ENCODE measurements at places on chromosomes 3 and 15.
A peak's percentile ranks its signal among the peaks of the same experiment; 100 is the strongest.

GRCh38 chr3:16290827-16291196 lies 25.8 kb downstream of the OXNAD1 start:
- no peak for DNase-seq
- no peaks in the 10 kb centered on the region for H3K27me3 ChIP-seq
- H3K4me1 ChIP-seq: peaks cover 45% of the 10 kb centered on the region
- peak overlapping the region; percentile 59 for H3K4me3 ChIP-seq

DNA sequence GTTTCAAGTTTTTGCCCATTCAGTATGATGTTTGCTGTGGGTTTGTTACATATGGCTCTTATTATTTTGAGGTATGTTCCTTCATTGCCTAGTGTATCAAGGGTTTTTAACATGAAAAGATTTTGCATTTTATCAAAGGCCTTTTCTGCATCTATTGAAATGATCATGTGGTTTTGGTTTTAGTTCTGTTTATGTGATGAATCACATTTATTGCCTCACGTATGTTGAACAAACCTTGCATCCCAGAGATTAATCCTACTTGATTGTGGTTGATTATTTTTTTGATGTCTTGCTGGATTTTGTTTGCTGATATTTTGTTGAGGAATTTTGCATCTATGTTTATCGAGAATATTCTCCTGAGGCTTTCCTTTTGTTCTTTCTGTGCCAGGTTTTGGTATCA lies 39.4 kb downstream of the TMCO5A start:
- no peak overlapping the region for H3K4me3 ChIP-seq
- no peaks in the 10 kb centered on the region for H3K27me3 ChIP-seq
- H3K36me3 ChIP-seq: no peaks in the 10 kb centered on the region
- H3K27ac ChIP-seq: no peak overlapping the region
- DNase-seq: no peak
- H3K4me1 ChIP-seq: no peaks in the 10 kb centered on the region

DNA sequence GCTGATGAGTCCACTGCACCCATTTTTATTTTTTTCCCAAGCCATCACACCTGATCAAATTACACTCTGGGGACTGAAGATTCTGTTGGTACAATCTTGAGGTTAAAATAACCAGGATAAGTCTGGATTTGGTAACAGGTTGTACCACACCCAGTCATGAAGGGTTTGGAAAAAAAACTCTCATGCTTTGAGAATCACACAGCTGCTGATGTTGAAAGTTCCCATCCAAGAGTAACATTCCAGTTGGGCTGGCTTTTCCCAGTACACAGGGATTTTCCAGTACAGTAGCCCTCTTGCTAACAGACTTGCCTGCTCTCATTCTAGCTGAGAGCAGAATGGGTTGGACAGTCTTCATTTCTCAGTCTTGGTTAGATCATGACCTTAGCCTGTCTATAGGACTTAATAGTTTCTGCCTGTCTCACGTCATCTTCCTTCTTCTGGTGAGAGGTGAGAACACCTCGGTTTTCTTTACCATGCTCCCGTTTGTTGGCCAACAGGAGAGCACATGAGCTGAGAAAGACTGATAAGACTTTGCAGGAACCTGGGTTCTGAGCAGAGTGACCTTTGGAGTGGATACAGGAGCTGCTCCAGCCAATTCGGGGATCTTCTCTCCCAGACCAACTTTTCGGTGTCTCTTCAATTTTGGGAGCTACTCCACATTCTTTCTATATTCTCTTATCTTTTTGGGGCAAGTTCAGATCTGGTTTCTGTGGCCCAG lies 300.1 kb upstream of the LYSMD4 start:
- H3K4me1 ChIP-seq: no peaks in the 10 kb centered on the region
- H3K27ac ChIP-seq: no peak overlapping the region
- H3K4me3 ChIP-seq: no peak overlapping the region
- H3K27me3 ChIP-seq: no peaks in the 10 kb centered on the region
- no peaks in the 10 kb centered on the region for H3K36me3 ChIP-seq
- no peak for DNase-seq

- no peak for DNase-seq
- peaks cover 4% of the 10 kb centered on the region for H3K36me3 ChIP-seq
- no peaks in the 10 kb centered on the region for H3K27me3 ChIP-seq
- no peak overlapping the region for H3K4me3 ChIP-seq
These were observed 76.2 kb downstream of the USP13 start for GRCh38 chr3:179729086-179729485.

GRCh38 chr3:72191209-72191960 lies 406.4 kb upstream of the PROK2 start:
- H3K4me3 ChIP-seq: no peak overlapping the region
- no peak overlapping the region for H3K27ac ChIP-seq
- no peak for DNase-seq
- H3K4me1 ChIP-seq: no peaks in the 10 kb centered on the region

DNA sequence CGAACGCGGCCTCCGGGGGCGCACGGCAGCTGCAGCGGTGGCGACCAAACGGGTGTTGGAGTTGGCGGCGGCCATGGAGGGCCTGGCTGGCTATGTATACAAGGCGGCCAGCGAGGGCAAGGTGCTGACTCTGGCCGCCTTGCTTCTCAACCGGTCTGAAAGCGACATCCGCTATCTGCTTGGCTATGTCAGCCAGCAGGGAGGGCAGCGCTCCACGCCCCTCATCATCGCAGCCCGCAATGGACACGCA lies 725 bp downstream of the FEM1B start:
- no peaks in the 10 kb centered on the region for H3K36me3 ChIP-seq
- DNase-seq: no peak

DNA sequence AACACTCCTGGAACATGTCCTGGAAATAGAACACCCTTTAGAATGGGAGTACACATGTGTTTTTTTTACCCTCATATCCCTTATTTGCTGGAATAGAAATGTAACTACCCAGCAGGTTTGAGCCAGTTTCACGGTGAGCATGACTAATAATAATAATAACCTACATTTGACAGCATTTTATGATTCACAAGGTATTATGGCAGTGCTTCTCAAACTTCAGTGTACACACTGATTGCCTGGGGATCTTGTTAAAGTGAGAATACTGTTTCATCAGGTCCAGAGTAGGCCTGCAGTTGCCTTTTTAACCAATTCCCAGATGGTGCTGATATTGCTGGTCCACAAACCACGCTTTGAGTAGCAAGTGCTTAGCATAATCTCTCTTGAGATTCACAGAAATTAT lies 63.9 kb downstream of the NFKBIZ start:
- no peaks in the 10 kb centered on the region for H3K4me1 ChIP-seq
- H3K4me3 ChIP-seq: no peak overlapping the region
- no peaks in the 10 kb centered on the region for H3K36me3 ChIP-seq
- H3K27ac ChIP-seq: no peak overlapping the region
- no peaks in the 10 kb centered on the region for H3K27me3 ChIP-seq
- no peak for DNase-seq

DNA sequence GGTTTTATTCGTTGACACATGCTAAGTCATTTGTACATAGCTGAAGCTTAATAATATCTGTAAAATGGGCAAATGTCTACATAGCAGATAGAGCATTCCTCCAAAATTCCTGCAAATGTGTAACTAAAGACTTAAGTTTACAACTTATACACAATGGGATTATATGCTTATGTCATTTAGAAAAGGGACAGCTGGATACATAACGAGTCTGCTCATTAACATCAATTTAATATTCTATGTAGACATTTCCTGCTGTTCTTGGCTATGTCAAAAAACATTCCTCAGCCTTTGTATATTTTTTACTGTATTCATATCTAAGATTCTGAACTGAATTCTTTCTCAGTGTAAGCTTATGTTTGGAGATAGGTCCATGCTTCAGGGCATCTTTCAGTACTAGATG lies 762.2 kb downstream of the NR2F2 start:
- no peak overlapping the region for H3K4me3 ChIP-seq
- H3K4me1 ChIP-seq: no peaks in the 10 kb centered on the region
- no peaks in the 10 kb centered on the region for H3K36me3 ChIP-seq
- H3K27ac ChIP-seq: no peak overlapping the region
- no peak for DNase-seq

DNA sequence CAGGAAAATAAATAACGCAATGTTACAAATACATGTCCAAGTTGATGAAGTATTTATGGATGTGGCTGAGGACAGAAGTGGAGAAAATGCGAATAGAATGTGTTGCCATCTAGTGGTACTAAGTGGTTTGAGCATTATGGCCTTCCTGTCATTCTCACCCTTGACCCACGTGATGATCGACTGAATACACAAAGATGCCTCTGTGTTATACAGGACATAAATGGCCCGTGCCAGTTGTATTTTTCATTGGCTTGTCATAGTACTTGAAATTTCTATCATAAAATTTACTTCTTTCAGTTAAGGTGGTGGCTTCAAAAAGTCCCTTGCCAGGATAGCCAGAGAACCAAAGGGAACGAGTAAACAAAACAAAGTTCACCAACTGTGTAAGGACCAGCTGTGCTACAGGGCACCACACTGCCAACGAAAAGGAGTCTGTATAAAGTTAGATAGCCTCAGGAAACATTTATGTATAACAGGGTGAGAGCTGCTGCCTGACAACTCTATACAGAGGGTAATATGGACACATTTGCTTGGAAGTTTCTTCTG lies 103.7 kb downstream of the MYH15 start:
- no peak overlapping the region for H3K4me3 ChIP-seq
- H3K27ac ChIP-seq: no peak overlapping the region
- no peaks in the 10 kb centered on the region for H3K4me1 ChIP-seq
- H3K36me3 ChIP-seq: no peaks in the 10 kb centered on the region

- H3K4me1 ChIP-seq: no peaks in the 10 kb centered on the region
- H3K36me3 ChIP-seq: no peaks in the 10 kb centered on the region
- no peak for DNase-seq
- no peak overlapping the region for H3K4me3 ChIP-seq
These were observed 9.9 kb upstream of the EID1 start for GRCh38 chr15:48868023-48868422.

- H3K27ac ChIP-seq: no peak overlapping the region
- H3K4me1 ChIP-seq: no peaks in the 10 kb centered on the region
- H3K36me3 ChIP-seq: no peaks in the 10 kb centered on the region
- DNase-seq: no peak
- no peaks in the 10 kb centered on the region for H3K27me3 ChIP-seq
- H3K4me3 ChIP-seq: no peak overlapping the region
These were observed 211.1 kb downstream of the P3H2 start for GRCh38 chr3:189909573-189909972.

- no peaks in the 10 kb centered on the region for H3K36me3 ChIP-seq
- no peak overlapping the region for H3K4me3 ChIP-seq
- H3K27me3 ChIP-seq: no peaks in the 10 kb centered on the region
- no peak for DNase-seq
- H3K27ac ChIP-seq: no peak overlapping the region
- no peaks in the 10 kb centered on the region for H3K4me1 ChIP-seq
These were observed 610.2 kb downstream of the TBL1XR1 start for GRCh38 chr3:176587089-176587488.

- no peaks in the 10 kb centered on the region for H3K27me3 ChIP-seq
- no peak overlapping the region for H3K4me3 ChIP-seq
- H3K4me1 ChIP-seq: peaks cover 11% of the 10 kb centered on the region
- H3K36me3 ChIP-seq: no peaks in the 10 kb centered on the region
These were observed 5.4 kb downstream of the CRYGS start for GRCh38 chr3:186538779-186539178.

- no peak overlapping the region for H3K4me3 ChIP-seq
- H3K4me1 ChIP-seq: no peaks in the 10 kb centered on the region
- no peak overlapping the region for H3K27ac ChIP-seq
- H3K27me3 ChIP-seq: no peaks in the 10 kb centered on the region
- H3K36me3 ChIP-seq: no peaks in the 10 kb centered on the region
These were observed 22.8 kb downstream of the STRIT1 start for GRCh38 chr3:155270485-155271342.

DNA sequence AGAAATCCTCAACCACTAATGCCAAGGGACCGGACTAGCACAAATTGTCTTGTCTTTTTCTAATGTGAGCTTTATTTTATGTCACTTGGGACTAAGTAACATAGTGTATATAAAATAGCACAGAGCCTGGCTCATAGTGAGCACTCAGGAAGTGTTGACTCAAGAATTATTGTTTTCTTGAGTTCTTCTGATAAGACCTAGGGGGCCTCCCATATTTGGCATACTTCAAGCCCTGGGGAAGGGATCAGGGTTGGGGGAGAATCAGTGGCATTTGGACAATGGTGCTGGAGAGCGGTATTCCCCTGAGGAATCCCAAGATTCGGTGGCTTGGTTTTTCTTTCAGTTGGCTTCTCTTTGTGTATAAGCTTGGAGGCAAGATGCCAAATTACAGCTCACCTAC lies 19.4 kb downstream of the ZNF80 start:
- H3K4me1 ChIP-seq: peaks cover 80% of the 10 kb centered on the region
- H3K27ac ChIP-seq: peak overlapping the region; percentile 95
- no peak overlapping the region for H3K4me3 ChIP-seq
- no peaks in the 10 kb centered on the region for H3K27me3 ChIP-seq
- DNase-seq: no peak

- H3K27me3 ChIP-seq: no peaks in the 10 kb centered on the region
- H3K4me1 ChIP-seq: no peaks in the 10 kb centered on the region
- DNase-seq: no peak
- H3K4me3 ChIP-seq: no peak overlapping the region
These were observed 14.6 kb downstream of the NUDT16 start for GRCh38 chr3:131396170-131396569.

DNA sequence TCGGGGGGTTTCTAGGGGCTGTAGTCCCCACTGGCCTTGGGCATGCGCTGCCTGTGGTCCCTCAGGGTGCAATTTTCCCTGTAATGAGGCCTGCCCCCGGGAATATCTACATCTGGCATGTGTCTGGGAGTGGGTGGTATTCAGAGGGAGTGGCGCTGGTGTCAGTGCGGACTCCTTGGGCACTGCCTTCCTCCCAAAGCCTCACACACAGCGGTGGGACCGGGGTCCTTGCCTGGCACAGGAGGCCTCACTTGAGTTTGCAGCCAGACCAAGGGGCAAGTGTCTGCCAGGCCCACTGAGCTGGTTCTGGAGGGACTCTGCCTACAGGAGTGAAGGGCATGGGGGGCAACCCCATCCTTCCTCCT lies 53.5 kb upstream of the PCSK6 start:
- no peaks in the 10 kb centered on the region for H3K4me1 ChIP-seq
- DNase-seq: no peak
- no peak overlapping the region for H3K27ac ChIP-seq
- peaks cover 18% of the 10 kb centered on the region for H3K27me3 ChIP-seq
- H3K36me3 ChIP-seq: no peaks in the 10 kb centered on the region
- H3K4me3 ChIP-seq: no peak overlapping the region

- H3K27ac ChIP-seq: no peak overlapping the region
- no peak overlapping the region for H3K4me3 ChIP-seq
- H3K4me1 ChIP-seq: peaks cover 11% of the 10 kb centered on the region
- no peak for DNase-seq
- no peaks in the 10 kb centered on the region for H3K36me3 ChIP-seq
These were observed 23.4 kb upstream of the CHCHD6 start for GRCh38 chr3:126680667-126681055.

GRCh38 chr3:29410220-29410619 lies 129.3 kb downstream of the RBMS3 start:
- no peak overlapping the region for H3K27ac ChIP-seq
- H3K4me3 ChIP-seq: no peak overlapping the region
- no peak for DNase-seq

- H3K4me3 ChIP-seq: peak overlapping the region; percentile 35
- H3K27ac ChIP-seq: no peak overlapping the region
- H3K4me1 ChIP-seq: peaks cover 50% of the 10 kb centered on the region
- no peaks in the 10 kb centered on the region for H3K27me3 ChIP-seq
- DNase-seq: no peak
These were observed 1.3 kb downstream of the SEMA7A start for GRCh38 chr15:74432271-74432967.

- no peaks in the 10 kb centered on the region for H3K27me3 ChIP-seq
- H3K27ac ChIP-seq: no peak overlapping the region
- DNase-seq: no peak
- no peaks in the 10 kb centered on the region for H3K36me3 ChIP-seq
- H3K4me3 ChIP-seq: no peak overlapping the region
These were observed 46.3 kb downstream of the EBLN2 start for GRCh38 chr3:73107676-73108187.

All from T-cell (primary cell).